ENCODE measurements at places on chromosomes 6 and 20. TPM values are rescaled to one million over a fixed set of nuclear protein-coding genes. Genes with fewer than 3 reads are reported as not detected.

GRCh38 chr6:89708316-89708715 lies 69.8 kb upstream of the LYRM2 start:
- peaks cover 14% of the 10 kb centered on the region for H3K36me3 ChIP-seq
- H3K4me1 ChIP-seq, result peaks cover 25% of the 10 kb centered on the region
- no peak overlapping the region for H3K4me3 ChIP-seq
- DNase-seq, result no peak

GRCh38 chr6:55937951-55938690 lies 62.7 kb upstream of the BMP5 start:
- DNase-seq, result no peak
- H3K36me3 ChIP-seq, result no peaks in the 10 kb centered on the region
- H3K27ac ChIP-seq, result no peak overlapping the region
- H3K4me1 ChIP-seq, result no peaks in the 10 kb centered on the region

GJA1 gene
- 2.3 TPM for total RNA-seq

GRCh38 chr20:17688965-17689364 lies 6.9 kb upstream of the RRBP1 start:
- H3K4me3 ChIP-seq, result no peak overlapping the region
- no peak overlapping the region for H3K27ac ChIP-seq
- H3K4me1 ChIP-seq, result peaks cover 8% of the 10 kb centered on the region
- DNase-seq, result no peak
- no peaks in the 10 kb centered on the region for H3K36me3 ChIP-seq

DNA sequence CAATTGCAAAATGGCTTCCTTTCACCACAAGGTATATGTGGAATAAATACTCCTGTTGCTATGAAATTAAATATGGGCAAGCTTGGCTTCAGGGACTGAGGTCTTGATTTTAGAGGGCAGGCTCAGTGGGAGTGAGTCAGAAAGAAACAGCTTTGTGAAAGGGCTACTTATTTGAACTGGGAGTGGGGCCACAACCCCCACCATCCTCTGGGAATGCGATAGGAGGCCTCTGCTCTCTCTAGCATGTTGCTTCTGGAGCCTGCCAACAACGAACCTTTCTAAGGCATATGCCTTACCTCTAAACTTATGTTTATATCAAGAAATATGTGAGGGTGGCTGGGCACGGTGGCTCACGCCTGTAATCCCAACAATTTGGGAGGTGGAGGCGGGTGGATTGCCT lies 149.7 kb downstream of the LRRC1 start:
- no peaks in the 10 kb centered on the region for H3K4me1 ChIP-seq
- H3K36me3 ChIP-seq, result no peaks in the 10 kb centered on the region
- DNase-seq, result no peak
- no peak overlapping the region for H3K4me3 ChIP-seq
- H3K27ac ChIP-seq, result no peak overlapping the region
- H3K27me3 ChIP-seq, result no peaks in the 10 kb centered on the region

- no peak overlapping the region for H3K27ac ChIP-seq
- no peak overlapping the region for H3K4me3 ChIP-seq
- no peaks in the 10 kb centered on the region for H3K36me3 ChIP-seq
- H3K4me1 ChIP-seq, result no peaks in the 10 kb centered on the region
- no peak for DNase-seq
These were observed 14.7 kb upstream of the SSTR4 start for GRCh38 chr20:23020230-23021018.

Data from liver (tissue), 10 donors.